GM12878 (cell line): ENCODE measurements at places on chromosomes 3 and 15.

- DNase-seq = no peak
Observed at GRCh38 chr15:63402498-63403253, 21.0 kb upstream of the CA12 start.

GRCh38 chr3:115947325-115947724 lies 324.0 kb downstream of the GAP43 start:
- no peak for DNase-seq

- no peak for DNase-seq
Observed at GRCh38 chr3:46097691-46098241, 70.5 kb upstream of the XCR1 start.

- DNase-seq = no peak
Observed at GRCh38 chr3:191220908-191221307, 21.9 kb downstream of the OSTN start.

- DNase-seq = no peak
Observed at GRCh38 chr3:78863306-78864203, 904.2 kb downstream of the ROBO1 start.

DNA sequence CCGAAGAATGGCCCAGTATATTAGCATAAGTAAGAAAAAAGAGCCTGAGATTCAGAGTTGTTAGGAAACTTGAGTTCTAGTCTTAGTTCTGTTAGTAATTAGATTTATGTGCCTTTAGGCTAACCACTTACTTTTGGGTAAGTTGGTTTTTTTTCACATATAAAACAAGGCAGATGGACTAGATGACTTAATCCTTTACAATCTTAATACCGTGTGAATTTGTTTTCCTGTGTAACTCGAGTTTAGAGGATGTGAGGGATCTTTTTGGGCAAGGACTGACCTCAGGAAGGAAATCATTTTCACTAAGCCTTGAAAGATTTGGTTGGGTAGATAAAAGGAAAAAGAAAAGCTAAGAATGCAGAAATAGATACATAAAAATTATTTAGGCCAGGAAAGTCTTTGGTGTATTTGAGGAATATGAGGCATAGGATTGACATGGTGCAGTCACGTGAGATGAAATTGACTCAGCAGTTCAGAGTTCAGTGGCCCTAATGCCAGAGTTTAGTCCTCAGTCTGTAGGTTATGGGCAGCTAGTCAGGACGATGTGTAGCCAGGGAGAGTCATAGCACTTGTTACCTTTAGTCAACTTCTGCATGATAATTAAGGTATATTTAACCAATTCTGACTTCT lies 34.6 kb downstream of the PAK2 start:
- DNase-seq = peak; percentile 17

DNA sequence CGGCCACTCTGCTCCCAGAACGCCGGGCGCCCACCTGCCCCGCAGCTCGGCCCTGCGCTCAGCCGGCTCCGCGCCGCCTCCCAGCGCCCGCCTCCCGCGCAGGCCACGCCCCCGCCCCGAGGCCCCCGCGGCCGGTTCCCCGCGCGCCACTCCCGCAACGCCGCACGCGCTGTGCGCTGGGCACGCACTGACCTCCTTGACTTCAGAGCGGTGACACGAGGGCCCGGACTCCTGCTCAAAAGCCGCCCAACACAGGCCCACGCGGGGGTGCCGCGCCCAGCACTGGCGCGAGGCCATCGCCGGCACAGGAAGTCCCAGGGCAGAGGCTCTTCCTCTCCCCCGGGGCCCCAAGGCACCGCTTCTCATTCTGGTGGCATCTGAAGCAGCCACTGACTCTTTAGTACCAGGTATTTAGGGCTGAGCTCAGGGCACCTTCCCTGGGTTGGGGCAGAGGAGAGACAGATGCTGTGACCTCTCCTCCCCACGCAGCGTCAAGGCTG lies 12.4 kb downstream of the TNK2 start:
- DNase-seq = no peak

- no peak for DNase-seq
Observed at GRCh38 chr3:45923755-45924154, 19.5 kb upstream of the CXCR6 start.

DNA sequence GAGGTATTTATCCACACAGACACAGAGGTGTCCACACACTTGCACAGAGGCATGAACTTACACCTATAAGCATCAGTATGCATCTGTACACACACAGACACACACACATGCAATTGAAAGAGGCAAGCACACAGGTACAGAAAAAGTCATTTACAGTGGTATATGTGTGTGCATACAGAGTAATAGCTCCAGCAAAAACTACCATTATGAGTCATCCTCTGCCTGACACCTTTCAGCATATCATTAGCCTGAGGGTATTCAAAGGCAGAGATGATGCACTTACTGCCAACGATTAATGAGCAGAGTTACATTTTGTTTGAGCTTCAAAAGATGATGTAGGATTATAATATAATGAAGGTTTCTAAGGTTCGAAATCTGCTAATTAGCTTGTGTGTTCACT lies 100.3 kb upstream of the TPRG1 start:
- DNase-seq = no peak

- DNase-seq = no peak
Observed at GRCh38 chr15:79378394-79379109, 53.6 kb upstream of the MINAR1 start.

GRCh38 chr15:86373147-86373546 lies 293.5 kb downstream of the AGBL1 start:
- no peak for DNase-seq

DNA sequence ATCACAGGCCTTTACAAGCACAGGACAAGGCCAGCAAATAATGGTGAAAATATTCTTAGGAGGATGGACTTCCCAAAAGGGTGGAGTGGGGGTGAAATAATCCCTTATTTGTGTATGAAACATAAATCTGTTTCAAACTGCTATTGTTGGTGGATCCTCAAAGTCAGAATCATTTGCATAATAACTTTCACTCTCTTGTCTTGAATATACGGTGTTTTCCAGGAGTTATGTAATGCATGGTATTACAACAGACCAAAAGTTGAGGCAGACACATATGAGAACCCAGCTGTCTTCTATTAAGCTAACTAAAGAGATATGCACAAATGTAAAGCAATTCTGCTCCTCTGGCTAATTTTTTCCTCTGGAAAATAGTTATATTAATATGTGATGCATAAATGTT lies 57.7 kb downstream of the PRTG start:
- DNase-seq = no peak

GRCh38 chr3:181278468-181279238 lies 289.1 kb upstream of the DNAJC19 start:
- DNase-seq = no peak

DNA sequence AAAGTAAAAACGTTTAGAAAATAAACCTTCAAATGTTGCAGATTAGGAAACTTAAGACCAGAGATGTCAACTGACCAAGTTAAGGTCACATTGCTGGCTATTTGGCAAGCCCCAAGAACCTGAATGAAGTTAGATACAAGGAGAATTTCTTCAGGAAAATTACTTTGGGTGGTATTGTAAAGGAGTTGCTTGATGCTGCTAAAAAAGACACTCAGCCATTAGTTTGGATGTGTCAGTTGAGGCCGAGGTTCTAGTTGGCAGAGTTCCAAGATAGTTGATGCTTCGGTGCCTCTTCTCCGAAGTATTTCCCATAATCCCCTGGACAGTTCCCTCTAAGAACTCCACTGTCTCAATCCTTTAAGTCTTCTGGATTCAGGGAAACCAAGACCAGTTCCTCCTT lies 24.3 kb downstream of the SIAH2 start:
- DNase-seq = no peak

GRCh38 chr15:101641894-101642293 lies 10.3 kb downstream of the TM2D3 start:
- peak; percentile 25 for DNase-seq

DNA sequence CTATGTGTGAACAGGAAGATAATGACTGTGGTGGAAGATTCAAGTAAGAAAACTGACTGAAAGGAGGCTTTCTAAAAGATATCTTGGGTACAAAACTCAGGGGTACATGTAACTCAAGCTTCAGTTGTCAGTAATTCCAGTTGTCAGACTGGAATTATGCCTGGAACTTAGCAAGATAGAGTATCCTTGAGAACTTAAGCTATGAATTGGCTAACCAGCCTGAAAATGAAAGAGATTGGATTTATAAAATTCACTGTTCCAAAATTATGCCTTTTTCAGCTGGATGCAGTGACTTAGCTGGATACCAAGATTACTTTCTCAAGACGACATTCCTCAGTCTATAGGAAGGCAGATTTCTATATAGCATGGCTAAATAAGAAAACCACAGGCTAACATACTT lies 221.9 kb upstream of the ZBTB20 start:
- no peak for DNase-seq

DNA sequence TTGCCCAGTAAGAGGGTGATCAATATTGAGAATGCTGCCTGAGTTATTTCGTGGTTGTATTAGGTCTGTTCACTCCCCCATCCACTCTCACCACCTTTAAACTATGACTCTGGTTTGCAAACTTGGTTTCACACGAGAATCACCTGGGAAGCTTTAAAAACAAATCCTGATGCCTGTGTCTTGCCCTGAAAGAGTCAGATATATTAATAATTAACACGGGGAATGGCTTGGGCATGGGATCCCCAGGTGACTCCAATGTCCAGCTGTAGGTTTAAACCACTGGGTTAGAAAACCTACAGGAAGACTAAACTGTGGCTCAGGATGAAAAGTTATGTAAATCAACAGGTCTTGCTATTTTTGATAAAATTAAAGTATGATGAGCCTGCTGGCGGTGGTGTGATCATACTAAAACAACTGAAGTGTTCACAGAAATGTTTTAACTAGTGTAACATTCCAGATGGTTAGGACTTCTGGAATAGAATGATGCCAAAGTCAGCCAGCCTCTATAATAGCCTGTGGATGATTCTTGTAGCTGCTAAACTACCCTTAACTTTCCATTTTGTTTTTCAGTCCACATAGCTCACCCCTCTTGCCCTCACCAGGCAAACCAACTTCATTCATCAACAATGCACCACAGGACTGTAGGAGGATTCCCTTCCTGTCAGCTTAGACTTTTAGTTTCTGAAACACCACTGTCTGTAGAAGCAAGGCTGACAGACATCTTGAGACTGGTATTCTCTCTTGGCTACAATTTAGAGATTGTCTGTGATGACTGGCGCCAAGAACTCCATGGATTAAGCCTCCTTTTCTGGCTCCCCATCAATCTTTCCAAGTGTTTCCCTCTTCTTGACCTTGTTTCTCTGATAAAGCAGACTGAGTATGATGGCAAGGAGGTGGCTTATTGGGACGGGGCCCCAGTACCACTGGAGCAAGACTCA lies 119.1 kb upstream of the ADAMTS9 start:
- no peak for DNase-seq

GRCh38 chr3:12369598-12369997 lies 80.7 kb downstream of the PPARG start:
- DNase-seq = no peak
